HFF-Myc (cell line): ENCODE measurements at places on chromosomes 12 and 14.

- no peak for DNase-seq
Observed at GRCh38 chr14:22886500-22887259, 3.7 kb downstream of the REM2 start.

- DNase-seq, result no peak
Observed at GRCh38 chr12:108400056-108400455, 60.9 kb upstream of the CMKLR1 start.

DNA sequence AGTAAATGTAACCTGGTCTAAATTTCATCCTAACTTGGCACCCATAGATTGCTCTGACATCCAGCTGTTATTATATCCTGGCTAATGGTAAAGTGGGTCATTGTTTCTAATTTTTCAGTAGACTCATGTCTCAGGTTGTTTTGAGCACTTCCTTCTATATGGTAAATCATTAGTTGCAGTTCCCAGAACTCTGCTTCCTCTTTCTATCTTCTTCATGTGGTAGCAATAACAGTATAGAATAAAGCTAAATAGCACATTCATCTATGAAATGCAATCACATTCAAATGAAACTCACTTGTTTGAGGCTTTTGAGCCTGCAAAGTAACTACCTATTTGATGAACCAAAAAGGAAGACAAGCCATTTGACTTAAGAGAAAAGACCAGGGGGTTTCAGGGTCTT, 65.1 kb upstream of the GZMB start:
- no peak for DNase-seq

DNA sequence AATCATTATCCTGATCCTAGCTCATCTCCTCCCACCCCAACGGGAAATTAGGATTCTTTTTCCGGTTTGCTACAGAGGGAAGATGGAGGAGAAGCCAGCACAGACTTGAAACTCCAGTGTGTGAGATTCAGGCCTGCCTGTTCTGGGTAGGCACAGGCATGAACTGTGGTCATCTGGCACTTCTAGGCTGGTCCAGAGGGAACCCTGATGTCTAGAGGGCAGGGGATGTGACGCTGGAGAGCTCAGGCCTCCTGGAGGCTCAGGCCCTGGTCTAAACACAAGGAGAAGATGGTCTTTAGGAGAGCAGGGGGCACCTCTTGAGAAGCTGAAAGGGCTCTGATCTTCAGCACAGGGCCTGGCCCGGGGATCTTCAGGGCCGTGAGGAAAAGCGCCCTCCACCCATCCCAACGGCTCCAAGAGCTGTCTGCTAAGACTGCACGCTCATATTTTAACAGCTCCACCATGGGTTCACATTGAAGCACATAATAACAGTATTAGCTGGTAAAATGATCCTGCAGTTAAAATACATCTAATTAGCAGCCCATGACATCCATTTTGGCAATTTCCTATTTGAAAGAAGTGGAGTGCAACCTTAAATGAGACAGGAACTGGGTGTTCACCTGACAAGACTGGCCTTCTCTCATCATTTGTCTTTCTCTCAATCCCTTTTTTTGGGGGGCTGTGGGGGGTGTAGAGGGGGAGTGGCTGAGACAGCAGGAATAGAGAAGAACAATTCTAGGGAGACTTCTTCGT, 35.4 kb downstream of the BCL11B start:
- no peak for DNase-seq

DNA sequence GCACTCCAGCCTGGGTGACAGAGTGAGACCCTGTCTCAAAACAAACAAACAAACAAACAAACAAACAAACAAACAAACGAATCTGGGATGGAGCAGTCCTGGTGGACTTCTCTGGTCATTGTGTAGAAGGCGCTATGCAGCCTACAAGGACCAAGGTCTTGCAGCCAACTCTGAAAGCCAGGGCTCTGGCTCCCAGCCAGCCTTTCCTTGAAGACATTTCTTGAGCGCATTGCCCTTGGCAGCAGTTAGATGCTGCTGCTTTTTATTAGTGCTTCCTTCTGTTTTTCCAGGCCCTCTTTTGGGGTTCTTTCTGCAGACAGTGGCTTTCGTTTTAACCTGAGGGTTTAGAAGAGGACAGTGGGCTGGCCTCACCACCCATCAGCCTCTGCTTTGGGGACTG, 20.2 kb downstream of the CCDC177 start:
- no peak for DNase-seq

- DNase-seq, result no peak
Observed at GRCh38 chr14:25298238-25298637, 248.3 kb upstream of the STXBP6 start.

- no peak for DNase-seq
Observed at GRCh38 chr12:18658829-18659228, 79.0 kb downstream of the PLCZ1 start.

DNA sequence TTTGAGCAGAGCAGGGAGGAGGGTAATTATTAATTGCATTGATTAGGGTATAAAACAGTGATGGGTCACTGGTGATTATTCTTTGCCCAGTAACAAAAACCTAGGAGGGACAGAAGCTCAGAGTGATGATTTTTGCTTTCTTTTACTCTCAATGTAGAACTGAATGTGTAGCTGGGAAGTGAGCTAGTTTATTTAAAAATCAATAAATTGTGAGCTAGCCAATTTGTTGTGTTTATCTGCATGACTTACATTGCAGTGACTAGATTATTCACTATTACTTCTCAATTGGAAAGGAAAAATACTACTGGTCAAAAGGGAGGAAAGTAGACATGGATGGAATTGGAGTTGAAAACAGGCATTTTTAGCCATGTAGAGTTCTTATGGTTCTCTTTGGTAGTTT, 107.1 kb downstream of the PLXNC1 start:
- DNase-seq, result no peak

- no peak for DNase-seq
Observed at GRCh38 chr14:22266142-22266442, 322.9 kb downstream of the DAD1 start.

DNA sequence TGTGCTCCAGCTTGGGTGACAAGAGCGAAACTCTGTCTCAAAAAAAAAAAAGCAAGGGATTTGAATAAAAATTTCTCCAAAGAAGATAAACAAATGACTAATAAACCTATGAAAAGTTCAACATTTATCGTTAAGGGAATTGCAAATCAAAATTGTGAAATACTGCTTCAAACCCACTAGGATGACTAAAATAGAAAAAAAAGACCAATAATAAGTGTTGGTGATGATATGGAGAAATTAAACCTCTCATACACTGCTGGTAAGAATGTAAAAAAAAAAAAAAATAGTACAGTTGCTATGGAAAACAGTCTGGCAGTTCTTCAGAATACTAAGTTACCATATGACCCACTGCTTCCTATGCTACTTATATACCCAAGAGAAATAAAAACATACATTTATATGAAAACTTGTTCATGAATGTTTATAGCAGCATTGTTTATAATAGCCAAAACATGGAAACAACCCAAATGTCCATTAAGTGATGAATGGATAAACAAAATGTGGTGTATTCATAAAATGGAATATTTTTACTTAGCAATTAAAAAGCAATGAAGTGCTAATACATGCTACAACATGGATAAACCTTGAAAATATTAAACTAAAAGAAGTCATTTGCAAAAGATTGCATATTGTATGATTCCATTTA, 39.4 kb upstream of the TMPRSS12 start:
- no peak for DNase-seq

GRCh38 chr12:67637718-67638117, 10.8 kb upstream of the DYRK2 start:
- no peak for DNase-seq

DNA sequence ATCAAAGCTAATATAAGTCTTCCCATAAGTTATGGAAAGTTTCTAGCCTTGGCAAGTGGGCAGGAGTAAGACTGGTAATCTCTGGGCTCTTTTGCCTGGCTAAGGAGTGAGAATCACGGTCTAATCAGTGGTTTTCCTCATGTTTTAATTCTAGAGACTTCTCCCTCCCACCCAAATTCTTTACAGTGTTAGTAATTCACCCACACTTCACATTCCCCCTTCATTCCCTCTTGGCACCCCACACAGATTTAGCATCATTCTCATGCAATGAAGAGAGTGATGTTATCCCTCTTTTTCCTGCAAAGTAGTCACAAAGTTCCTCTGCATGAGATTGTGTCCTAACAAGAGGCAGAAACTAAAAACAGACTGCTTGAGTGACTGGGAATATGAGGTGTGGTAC, 28.6 kb upstream of the CACNA2D4 start:
- DNase-seq, result no peak

- DNase-seq, result no peak
Observed at GRCh38 chr12:100375038-100375735, 18.3 kb downstream of the SLC17A8 start.

- DNase-seq, result no peak
Observed at GRCh38 chr14:21102521-21103410, 1.9 kb downstream of the TMEM253 start.

DNA sequence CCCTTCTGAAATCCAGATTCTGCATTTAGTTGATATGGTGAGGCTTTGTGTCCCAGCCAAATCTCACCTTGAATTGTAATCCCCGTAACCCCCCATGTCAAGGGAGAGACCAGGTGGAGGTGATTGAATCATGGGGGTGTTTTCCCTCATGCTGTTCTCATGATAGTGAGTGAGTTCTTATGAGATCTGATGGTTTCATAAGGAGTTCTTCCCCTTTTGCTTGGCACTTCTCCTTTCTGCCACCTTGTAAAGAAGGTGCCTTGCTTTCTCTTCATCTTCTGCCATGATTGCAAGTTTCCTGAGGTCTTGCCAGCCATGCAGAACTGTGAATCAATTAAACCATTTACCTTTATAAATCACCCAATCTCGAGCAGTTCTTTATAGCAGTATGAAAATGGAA, 23.1 kb upstream of the C12orf42 start:
- no peak for DNase-seq

DNA sequence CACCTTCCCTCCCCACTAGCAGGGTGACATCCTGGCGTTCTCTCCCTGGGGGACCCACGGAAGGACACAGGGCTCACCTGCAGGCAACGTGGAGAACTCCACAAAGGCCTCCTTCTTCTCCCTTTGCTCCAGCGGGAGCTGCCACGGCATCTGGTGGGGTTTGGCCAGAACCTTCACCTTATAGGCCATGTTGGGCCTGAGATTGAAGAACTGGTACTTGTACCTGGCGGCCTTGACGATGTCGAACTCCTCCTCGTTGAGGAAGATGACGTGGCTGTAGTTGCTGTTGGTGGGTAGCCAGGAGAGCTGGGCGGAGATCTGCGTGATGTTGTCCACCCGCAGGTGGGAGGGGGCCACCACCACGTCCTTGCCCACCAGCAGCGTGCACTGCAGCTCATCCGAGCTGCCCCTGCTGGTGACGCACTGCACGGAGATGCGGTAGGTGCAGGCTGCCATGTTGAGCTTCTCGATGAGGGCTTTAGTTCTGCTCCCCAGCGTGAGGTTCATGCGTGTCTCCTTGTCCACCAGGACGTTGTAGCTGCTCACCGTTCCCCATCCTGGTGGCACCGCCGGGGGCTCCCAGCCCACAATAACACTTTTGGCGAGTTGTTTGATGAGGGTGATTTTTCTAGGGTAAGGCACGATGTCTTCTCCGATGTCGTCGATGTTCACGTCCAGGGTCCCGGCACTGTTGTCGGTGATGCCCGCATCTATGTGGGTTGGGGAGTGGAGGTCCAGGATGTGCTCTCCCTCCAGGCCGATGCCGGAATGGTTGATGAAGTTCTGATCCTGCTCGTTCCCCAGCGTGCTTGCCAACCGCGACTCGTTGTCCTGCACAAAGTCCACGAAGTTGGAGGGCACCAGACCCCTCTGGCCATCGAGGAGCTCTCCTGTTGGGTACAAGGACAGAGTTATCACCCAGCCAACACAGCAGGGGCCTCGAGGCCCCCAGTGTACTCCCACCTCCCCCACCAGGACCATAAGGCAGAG, 104.4 kb downstream of the PIWIL1 start:
- no peak for DNase-seq

GRCh38 chr14:34355584-34356263, 106.3 kb downstream of the SPTSSA start:
- peak; percentile 67 for DNase-seq

GRCh38 chr12:67692966-67693365, 44.4 kb downstream of the DYRK2 start:
- no peak for DNase-seq

GRCh38 chr14:104969741-104970230, 8.4 kb downstream of the AHNAK2 start:
- DNase-seq, result no peak

- DNase-seq, result no peak
Observed at GRCh38 chr12:57418255-57418654, 12.6 kb downstream of the R3HDM2 start.

DNA sequence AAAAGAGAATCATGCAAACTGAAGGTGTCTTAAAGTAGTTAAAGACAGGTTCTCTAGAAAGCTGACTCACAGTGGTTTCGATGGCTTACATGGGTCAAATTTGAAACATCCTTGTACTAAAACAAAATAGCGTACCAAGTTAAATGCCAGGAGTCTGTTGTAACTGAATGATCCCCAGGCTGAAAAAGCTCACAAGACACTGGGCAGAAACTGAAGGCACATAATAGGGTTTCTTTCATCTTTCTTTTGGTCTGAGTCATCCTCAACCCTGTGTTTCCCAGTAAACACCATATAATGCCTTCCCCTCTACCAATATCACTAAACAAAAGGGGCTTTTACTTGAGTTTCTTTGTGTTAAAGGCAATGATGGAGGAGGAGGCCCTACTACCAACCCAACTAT, 12.8 kb downstream of the ZFYVE1 start:
- DNase-seq, result no peak

DNA sequence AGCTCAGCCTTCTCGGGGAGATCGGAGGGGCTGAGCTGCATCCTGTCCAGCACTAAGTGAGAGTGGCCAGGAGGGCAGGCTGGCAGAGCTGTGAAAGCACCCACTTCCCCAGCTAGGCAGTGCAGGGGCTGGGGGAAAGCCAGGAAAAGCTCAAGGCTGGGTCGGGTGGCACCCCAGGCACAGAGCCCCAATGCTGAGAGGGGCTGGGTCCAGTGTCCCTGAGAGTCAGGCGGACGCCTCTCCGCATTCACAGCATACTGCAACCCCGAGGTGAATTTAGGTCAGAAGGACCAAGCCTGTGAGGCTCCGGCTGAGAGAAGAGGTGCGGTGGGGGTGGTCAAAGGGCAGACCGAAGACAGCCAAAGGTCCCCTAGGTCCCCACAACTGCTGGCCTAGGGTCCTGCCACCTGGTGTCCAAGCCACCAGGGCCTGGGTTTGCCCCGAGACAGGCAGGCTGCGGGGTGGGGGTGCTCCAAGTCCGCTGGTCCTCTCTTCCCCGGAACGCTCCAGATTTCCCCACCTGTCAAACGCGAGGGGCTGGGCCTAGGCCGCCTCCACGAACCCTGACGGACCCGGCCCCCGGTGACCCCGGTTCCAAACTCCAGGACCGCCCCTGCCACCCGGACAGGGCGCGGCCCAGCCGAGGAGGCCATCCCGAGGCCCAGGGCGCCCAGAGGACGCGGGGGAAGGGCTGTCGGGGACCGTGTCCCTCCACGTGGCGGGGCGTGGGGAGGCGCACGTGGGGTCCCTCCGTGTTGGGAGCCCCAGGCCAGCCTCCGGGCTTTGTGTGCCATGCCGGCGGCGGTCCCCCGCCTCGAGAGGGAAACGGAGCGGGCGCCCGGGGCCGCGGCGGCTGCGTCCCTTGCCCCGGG, 527 bp downstream of the CAMKK2 start:
- DNase-seq, result no peak
